ENCODE measurements at places on chromosomes 6 and 20. TPM values are rescaled to one million over a fixed set of nuclear protein-coding genes. Genes with fewer than 3 reads are reported as not detected.

DNA sequence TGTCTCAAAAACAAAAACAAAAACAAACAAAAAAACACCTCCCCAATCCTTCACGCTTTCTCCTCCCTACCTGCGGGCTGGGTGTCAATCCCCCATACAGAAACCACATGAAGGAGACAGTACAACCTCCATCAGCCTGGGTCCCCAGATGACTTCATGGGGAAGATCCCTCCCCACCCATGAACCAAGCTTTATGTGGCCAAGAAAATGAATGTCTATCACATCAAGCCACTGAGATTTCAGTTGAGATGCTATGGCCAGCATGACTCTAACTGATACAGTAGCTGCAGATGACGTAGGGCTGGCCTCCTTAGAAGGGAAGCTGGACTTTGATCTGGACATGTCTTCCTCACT is 21.2 kb upstream of the BNIP5 start:
- no peak for DNase-seq

DNA sequence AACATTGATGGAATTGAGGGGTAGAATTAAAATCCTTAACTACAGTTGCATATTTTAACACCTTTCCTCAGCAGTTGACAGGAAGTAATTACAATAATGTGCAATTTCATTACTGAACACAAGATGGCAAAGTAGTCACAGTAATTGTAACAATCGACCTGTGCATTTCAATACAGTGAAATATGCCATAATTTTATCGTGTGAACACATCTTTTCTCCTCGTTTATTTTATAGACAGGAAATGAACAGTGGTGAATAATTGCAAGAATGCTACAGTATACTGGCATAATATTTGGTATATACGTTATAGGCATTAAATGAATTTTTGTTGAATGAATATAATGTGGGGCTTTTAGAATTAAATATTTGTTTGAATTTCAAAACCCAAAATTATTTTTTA is 25.0 kb downstream of the CYB5R4 start:
- DNase-seq = peak; percentile 39

- no peak for DNase-seq
Observed at GRCh38 chr20:51019656-51020592, 3.0 kb downstream of the KCNG1 start.

- no peak for DNase-seq
Observed at GRCh38 chr6:136052031-136052430, 198.1 kb downstream of the MTFR2 start.

DNA sequence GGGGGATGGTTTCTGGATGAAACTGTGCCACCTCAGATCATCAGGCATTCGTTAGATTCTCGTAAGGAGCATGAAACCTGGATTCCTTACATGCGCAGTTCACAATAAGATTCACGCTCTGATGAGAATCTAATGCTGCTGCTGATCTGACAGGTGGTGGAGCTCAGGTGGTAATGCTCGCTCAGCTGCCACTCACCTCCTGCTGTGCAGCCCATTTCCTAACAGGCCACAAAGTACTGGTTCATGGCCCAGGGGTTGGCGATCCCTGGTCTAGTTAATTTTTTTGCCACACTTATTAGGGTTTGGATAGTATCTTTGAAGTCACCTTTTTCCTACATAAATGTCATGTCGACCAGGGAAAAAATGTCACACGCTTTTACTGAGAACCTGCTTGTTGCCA is 96.8 kb upstream of the MLIP start:
- no peak for DNase-seq

DNA sequence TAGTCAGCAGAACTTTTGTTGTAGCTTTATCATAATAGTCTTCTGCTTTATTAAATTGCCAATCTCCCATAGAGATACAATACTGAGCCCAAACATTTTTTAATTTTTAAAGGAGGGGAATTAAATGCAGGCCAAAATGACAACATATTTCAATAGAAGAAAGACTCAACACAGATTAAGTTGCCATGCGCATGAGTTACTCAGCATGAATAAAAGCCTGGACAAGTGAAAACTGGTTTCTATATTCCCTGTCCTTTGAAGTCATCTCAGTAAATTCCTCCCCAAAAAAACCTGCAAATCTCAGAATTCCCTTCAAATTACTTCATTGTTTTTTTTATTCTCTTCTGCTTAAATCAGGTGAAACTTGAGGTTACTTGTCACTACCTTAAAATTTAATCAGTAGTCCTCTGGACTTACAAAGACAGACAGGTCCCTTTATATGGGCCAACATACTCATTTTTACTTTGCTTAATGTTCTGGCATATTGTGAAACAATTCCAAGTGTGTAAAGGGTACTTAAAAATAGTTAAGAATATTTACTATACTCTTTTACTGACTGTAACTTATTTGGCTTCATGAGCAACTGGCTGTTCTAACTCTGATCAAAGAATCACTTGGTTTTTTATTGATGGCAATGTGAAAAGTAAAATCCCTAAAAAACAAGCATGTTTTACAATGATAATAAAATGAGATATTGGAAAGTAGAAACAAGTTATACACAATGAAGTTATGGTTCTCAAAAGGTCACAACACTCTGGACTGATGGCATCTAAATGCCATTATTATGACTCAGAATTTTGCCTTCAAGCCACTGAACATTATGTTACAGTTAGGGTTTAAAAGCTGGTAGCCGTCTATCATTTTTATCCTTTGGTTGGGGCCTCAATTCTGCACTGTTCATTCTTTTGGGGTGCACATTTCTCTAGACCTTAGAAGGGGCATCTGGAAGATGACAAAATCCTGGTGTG is 49.9 kb upstream of the COL21A1 start:
- DNase-seq = no peak

SRMS gene
- total RNA-seq = not detected

TRIM31 gene
- total RNA-seq = not detected

TFEB gene
- total RNA-seq = 8.1 TPM

WFDC2 gene
- total RNA-seq = not detected

POLR3F gene
- total RNA-seq = 17.4 TPM

SLC17A1 gene
- not detected for total RNA-seq

C6orf15 gene
- total RNA-seq = not detected

GJA10 gene
- not detected for total RNA-seq
